Lower leg skin (tissue), 4 donors: ENCODE measurements at places on chromosomes 16 and 17.

DNA sequence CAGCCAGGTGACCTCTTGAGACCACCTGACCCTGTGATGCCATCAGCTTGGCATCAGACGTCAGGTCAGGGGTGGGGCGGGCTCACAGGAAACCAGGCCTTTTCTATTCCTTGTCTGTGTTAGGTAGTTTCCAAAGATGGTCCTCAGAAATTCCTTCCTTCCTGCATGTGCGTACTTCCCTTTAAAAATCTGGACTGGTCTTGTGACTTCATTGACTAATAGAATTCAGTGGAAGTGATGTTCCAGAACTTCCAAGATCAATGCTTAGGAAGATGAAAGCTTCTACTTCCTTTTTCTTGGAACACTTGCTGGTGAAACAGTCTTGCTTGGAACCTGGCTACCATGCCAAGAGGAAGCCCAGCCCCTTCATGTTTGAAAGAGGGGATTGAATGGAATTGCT, 10.0 kb upstream of the N4BP1 start:
- DNase-seq: peak; percentile 76

DNA sequence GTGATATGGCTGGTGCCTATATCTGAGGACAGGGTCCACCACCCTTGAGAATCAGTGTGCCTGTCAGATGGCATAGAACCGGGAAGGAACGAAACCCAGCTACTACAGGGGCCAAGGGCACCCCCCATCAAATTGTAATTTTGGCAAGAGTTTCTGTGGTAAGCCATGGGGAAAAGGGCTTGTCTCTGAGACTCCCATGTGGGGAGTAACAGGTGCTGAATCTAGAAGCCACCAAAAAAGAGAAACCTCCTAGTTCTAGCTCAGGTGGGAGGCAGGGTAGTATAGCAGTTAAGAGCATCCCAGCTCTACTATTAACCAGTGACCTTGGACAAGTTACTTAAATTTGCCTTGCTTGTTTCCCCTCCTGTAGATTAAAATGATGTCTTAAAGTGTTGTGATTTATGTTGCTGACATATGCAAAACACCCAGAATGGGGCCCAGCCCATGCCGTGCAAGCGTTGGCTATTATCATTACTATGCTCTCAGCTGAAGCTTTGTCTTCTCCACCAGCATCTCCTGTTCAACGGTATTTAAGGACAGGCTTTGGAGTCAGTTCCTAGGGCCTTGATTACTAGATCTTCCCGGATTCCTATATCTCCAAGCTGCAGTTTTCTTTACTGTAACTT, 210.7 kb upstream of the NLRP1 start:
- no peak for DNase-seq

- DNase-seq: no peak
Observed at GRCh38 chr16:52437277-52437670, 109.7 kb downstream of the TOX3 start.

GRCh38 chr17:34161690-34162089, 93.4 kb upstream of the CCL2 start:
- no peak for DNase-seq

DNA sequence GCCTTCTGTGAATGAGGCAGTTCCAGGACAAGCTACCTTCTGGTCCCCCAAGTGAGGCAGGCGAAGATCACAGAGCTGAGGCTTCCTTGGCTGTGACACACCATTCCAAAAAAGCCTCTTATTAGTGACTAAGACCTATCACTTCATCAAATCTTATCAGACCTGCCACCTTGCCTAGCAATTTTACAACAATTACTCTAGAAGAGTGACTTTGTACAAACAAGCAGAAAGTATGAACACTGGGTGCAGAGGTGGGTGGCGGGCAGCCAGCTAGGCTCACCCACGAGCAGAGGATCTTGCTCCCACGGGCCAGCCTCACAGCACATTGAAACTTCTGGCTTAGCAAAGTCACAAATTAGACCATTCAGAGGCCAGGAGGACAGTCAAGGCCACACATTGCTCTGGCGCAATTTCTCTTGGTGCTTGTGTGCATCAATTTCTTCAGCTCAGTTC, 2.2 kb upstream of the ICAM2 start:
- DNase-seq: peak; percentile 63
